ENCODE measurements at places on chromosomes 7 and 10. TPM values are rescaled to one million over a fixed set of nuclear protein-coding genes. Genes with fewer than 3 reads are reported as not detected.

DNA sequence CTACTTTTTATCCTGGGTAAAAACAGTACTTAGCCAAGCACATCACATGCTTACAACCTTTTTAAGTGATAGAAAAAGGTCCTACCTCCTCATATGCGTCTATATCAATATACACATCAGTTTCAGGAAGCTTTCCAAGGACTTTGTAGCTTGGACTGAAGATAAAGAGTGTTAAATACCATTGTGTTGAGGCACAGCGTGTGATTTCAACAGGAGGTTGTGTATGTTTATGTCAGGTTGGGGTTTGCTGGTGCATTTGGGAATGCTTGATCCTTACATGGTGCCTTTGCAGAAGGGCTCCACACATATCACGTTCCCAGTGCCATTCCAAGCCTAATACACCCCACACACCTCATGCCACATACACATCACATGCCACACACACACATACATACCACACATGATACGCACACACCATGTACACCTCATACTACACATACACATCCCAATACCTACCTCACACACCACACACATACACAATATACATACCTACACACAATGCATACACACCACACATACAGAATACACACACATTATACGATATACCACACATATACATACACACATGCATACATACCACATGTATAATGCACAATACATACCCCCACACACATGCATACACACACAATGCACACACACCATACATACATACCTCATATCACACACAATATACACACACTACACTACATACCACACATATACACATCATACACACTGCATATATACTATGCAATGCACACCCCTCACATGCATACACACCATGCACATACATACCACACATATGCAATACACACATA is 33.1 kb downstream of the PSMC2 start:
- DNase-seq = peak; percentile 9

GRCh38 chr7:107017965-107018719 is 26.4 kb upstream of the PRKAR2B start:
- no peak for DNase-seq

- DNase-seq = no peak
These were observed 128.7 kb upstream of the LANCL2 start for GRCh38 chr7:55236476-55236875.

- DNase-seq = no peak
These were observed 126.8 kb upstream of the SEM1 start for GRCh38 chr7:96836456-96836855.

GRCh38 chr7:12322903-12323300 is 80.8 kb downstream of the VWDE start:
- no peak for DNase-seq

DNA sequence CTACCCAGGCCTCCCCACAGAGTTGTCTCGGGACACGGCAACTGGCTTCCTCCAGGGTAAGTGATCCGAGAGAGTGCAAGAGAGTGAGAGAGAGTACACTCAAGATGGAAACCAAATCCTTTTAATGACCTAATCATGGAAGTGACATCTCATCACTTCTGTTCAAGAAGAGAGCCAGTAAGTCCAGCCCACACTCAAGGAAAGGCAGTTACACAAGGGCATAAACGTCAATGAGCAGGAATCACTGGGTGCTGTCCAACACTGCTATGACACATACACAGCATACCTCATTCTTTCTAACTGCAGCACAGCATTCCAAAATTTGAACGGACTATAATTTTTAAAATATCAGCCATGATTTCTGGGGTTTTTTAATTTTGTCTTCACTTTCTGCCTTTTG is 29.3 kb upstream of the OSBPL3 start:
- DNase-seq = peak; percentile 97

Gene CYP2C8
- total RNA-seq = 0.17 TPM

Gene KNDC1
- total RNA-seq = 0.50 TPM

DNA sequence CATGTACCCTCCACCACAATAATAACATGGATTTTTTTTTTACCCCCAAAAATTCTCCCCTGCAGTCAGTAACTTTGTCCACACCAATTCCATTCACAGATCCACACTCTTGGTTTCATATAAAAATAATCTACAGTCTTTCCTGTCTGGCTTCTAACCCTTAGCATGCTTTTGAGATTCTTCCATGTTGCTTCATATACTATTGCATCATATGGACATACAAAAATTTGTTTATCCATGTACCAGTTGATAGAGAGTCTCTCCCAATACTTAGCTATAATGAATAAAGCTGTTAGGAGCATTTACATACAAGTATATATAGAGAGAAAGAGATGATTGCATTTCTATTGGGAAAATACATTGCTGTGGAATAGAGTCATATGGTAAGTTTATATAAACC is 575.0 kb downstream of the XPNPEP1 start:
- no peak for DNase-seq

- peak; percentile 53 for DNase-seq
These were observed 34.4 kb downstream of the UBTD1 start for GRCh38 chr10:97532935-97533671.

Measured in fibroblast of lung (primary cell).